Daoy (cell line): ENCODE measurements at places on chromosomes 11 and 22. TPM values are rescaled to one million over a fixed set of nuclear protein-coding genes. Genes with fewer than 3 reads are reported as not detected.
A peak's percentile ranks its signal among the peaks of the same experiment; 100 is the strongest.

The CECR2 gene
- 2.3 and 2.6 TPM in 2 replicates for total RNA-seq

The GALNT18 gene
- total RNA-seq = 5.9 and 6.9 TPM in 2 replicates

The C11orf65 gene
- 0.29 and 9.4 TPM in 2 replicates for total RNA-seq

The SCGB1A1 gene
- not detected in 2 replicates for total RNA-seq

The CCDC81 gene
- 0.29 and 0.39 TPM in 2 replicates for total RNA-seq

The GNAZ gene
- 5.3 and 7.7 TPM in 2 replicates for total RNA-seq

The OR6A2 gene
- total RNA-seq = 0.06 TPM in 1 of 2 replicates, not detected in the other

The OR4A16 gene
- total RNA-seq = not detected in 2 replicates

The CCDC87 gene
- total RNA-seq = 0.27 TPM in 1 of 2 replicates, not detected in the other

The WBP2NL gene
- total RNA-seq = not detected in 2 replicates

The ME3 gene
- total RNA-seq = 29.8 and 33.8 TPM in 2 replicates

The CD3G gene
- not detected in 2 replicates for total RNA-seq

The OR52E8 gene
- 0.15 TPM in 1 of 2 replicates, not detected in the other for total RNA-seq

The MS4A13 gene
- 0.86 TPM in 1 of 2 replicates, not detected in the other for total RNA-seq

GRCh38 chr11:57473285-57473841 lies 13.0 kb downstream of the RTN4RL2 start:
- DNase-seq = no peak

DNA sequence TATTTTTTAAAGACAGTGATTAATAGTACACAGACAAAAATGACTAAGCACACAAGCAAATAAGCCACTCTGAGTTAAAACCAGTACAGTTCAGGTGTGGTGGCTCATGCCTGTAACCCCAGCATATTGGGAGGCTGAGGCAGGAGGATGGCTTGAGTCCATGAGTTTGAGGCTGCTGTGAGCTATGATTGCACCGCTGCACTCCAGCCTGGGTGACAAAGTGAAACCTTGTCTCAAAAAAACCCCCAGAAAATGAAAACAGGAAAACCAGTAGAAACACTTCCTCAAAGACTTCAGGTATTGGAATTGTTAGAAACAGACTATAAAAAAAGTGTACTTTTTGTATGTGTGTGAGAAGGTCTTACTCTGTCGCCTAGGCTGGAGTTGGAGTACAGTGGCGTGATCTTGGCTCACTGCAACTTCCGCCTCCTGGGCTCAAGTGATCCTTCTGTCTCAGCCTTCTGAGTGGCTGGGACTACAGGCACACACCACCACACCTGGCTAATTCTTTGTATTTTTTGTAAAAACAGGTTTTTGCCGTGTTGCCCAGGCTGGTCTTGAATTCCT lies 33.0 kb downstream of the PPP6R2 start:
- no peak for DNase-seq

GRCh38 chr22:17096071-17096470 lies 11.3 kb downstream of the IL17RA start:
- no peak for DNase-seq

- no peak for DNase-seq
These were observed 3.9 kb downstream of the CTSD start for GRCh38 chr11:1759851-1760220.

GRCh38 chr11:94639901-94640721 lies 72.9 kb downstream of the PIWIL4 start:
- no peak for DNase-seq

- no peak for DNase-seq
These were observed 10.0 kb upstream of the NFRKB start for GRCh38 chr11:129905402-129905801.

DNA sequence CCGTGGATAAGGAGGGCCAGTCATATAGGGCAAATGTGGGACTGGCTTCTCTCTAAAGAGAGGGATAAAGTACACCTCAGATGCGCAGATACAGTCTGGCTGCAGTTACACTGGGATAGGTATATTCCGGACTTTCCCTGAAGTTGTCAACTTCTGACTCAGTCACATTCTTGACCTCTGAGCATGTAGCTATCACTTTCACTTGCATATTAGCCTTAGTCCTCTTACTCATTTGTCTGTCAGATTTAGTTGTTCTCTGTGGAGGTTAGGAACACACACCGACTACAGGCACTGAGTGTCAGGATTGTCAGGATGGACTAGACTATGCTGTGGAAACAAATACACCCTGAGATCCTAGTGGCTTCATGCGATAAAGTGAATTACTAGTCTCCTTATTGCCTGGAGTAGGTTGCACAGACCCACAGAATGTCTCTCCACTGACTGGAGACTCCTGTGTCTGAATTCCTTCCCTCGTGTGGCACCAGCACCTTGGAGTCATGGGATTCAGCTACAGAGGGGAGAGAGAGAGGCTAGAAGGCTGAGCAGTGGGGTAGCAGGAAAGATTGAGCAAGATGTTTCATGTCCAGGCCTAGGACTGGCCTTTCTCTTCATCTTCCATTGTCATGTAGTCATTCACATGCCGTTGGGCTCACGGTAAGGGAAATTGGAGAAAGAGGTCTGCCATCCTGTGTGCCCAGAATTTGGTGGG lies 654.3 kb downstream of the NTM start:
- peak; percentile 91 for DNase-seq

DNA sequence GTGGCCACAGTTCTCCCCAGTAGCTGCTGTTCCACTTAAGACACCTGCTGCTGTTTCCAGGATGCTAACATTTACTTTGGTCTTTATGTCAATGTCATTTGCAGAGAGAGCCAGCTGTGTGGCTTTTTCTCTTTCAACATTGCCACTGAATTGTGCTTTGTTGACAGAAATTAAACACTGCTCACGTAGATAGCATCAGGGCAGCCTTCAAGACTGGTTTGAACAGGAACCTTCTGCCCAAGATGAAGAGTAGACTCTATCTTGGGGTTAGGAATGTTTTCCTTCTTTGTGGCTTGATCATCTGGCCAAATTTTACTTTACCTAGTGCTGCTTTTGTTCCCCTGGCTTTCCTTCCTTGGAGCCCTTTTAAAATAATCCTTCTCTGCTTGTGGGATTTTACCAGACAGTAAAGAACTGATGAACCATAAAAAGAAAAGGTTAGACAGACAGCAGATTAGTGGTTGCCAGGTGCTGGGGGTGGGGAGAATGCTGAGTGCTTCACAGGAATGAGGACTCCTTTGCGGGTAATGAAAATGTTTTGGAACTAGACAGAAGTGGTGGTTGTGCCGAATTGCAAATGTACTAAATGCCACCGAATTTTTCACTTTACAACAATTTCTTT lies 22.7 kb upstream of the XBP1 start:
- no peak for DNase-seq

DNA sequence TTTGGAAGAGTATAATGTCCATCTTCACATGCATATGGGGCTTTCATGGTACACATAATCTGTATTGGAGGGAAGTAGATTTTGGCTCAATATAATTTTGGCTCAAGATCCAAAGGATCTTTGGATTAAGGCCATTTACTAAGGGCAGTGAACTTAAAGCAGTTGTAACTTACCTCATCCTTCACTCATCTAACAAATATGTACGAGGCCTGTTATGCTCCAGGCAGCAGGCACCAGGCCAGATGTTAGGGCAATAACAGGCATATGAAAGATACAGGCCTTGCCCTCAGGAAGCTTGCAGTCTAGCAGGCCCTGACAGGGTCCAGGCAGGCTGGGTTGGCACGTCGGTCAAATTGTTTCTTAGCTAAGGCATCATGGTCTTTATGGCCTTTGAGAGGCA lies 44.6 kb downstream of the LIF start:
- no peak for DNase-seq

DNA sequence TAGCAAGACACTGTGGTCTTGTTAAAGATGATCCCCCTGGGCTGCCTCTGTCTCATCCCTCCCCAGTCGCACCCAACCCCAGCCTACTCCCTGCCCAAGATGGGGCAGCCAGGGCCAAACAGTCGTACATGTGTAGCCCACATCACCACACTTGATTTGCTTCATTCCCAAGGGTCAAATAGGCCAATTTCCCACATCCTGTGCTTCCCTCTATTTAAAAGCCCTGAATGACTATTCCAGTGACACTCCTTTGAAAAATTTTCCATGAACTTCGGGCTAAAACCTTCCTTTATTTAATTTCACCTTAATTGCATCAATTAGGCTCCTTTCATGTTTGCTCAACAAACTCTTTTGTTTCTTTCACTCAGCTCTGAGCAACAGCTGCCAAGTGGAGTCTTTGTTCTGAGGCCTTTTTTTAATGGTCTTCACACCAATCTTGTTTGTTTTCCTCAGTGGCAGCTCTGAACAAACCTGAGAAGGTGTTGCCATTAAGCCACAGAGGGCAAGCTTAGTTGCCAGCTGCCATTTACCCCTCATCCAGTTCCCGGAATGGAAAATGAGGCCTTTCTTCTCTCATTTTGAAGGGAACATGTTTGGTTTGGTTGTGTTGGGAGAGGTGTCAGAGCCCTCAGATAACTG lies 126.9 kb downstream of the APIP start:
- DNase-seq = no peak

DNA sequence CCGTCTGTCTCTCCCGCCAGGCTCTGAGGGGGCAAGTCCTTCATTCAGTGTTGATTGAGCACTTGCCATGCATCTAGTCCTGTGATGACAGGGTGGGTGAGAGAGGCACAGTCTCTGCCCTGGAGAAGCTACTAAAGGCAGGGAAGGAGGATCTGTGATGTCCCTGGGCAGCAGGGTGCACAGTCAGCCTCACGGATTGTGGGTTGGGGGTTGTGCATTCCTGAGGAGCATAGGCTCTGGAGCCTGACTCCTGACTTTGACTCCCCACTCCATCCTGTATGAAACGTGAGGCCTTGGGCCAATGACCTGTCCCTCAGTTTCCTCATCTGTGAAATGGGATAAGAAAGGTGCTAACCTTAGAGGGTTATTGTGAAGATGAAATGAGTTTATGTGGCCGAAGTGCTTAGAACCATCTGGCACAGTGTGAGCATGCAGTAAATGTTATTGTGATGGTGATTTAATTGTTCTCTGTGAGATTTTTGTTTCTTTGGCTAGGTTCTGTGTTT lies 4.7 kb downstream of the SLC22A8 start:
- no peak for DNase-seq

GRCh38 chr11:130441719-130442118 lies 6.7 kb upstream of the ADAMTS15 start:
- DNase-seq = no peak

- peak; percentile 25 for DNase-seq
These were observed 291.8 kb downstream of the MIAT start for GRCh38 chr22:26949193-26949592.

DNA sequence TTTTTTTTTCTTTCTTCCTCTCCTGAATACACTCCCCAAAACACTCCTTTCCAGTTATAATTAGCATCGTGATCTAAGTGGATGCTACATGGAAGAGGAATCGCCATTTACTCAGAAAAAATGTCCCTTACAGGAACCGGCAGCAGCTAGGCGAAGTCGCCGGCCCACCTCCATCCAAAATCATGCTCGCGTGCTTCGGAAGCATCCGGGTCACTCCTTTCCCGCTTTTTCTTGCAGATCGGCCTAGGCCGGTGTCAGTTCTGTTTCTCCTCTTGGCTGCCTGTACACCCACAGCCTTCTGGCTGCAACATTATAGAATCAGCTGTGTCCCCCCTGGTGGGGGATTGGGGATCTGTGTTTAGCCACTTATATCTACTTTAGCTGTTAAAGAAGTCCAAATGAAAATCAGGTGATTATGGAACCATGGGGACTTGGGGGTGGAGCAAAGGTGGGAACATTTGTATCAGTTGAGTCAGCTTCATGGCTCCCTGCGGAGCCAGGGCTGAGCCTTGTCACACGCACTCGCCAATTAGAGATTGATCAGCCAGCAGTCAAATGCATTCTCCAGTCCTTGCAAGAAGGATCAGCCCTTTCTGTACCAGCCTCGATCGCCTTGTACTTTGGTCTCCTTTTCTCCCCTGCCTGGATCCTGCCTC lies 36.3 kb downstream of the ASRGL1 start:
- DNase-seq = no peak

DNA sequence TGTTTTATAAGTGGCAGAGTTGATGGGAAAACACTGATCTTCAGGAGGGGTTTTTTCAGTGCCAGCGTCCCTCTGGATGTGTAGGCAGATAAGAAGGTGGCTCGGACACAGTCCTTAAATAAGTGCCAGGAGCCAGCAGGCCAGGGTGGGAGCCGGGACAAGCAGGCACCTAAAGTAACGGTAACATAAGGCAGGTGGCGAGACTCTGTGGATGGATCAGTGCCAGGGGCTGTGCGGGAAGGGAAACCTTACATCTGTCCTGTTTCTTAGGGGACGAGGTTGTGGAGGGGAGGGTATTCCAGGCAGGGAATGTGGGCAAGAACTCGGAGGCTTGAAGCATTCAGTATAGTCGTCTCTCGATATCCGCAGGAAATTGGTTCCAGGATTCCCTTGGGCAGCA lies 15.9 kb downstream of the BCR start:
- DNase-seq = no peak

DNA sequence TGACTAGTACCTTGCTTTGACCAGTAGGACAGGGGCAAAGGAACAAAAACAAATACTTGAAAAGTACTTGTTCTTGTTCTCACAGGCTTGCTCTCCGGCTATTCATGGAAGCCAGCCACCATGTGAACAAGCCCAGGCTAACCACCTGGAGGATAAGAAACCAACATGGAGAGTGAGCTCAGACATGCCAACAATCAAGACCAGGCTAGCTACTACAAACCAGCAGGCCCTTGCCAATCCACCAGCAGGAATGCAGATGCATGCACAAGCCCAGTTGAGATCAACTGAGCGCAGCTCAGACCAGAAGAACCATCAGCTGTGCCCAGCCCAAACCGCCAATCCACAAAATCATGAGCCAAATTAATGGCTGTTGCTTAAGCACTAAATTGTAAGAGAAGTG lies 180.1 kb upstream of the ISX start:
- DNase-seq = no peak

DNA sequence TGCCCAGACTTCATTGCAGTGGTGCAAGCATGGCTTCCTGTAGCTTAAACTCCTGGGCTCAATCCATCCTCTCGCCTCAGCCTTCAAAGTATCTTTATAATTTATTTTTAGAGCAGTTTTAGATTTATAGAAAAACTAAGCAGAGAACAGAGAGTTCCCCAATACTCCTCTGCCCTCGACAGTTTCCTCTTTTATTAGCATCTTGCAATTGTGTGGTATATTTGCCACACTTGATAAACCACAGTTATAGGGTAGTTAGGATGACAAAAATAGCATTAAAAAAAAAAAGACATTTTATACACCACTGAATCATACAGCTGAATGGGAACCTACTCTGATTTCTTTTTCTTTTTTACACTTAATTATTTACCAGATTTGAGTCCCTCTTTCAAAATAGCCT lies 31.2 kb downstream of the MS4A2 start:
- no peak for DNase-seq

GRCh38 chr22:46964773-46965550 lies 202.5 kb downstream of the TBC1D22A start:
- no peak for DNase-seq
